Suppressor macrophage (primary cell): ENCODE measurements at places on chromosomes 5 and 9.

DNA sequence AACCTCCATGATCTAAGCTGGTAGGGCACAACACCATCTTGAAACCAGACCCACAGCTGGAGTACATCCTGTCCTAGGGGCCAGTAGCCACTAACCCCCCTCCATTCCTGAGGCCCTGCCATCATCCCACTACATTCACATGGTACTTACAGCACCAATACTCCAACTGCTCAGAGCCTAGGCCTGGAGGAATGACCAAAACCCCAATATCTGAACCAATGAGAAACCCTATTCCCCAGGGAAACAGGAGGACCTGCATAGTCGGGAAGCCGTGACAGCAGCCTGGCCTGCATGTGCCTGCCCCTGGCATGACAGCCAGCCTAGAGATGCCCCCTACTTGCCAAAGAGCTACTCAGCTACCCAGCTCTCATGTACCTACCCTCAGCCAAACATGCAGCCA lies 65.4 kb upstream of the DMRT1 start:
- DNase-seq: no peak

DNA sequence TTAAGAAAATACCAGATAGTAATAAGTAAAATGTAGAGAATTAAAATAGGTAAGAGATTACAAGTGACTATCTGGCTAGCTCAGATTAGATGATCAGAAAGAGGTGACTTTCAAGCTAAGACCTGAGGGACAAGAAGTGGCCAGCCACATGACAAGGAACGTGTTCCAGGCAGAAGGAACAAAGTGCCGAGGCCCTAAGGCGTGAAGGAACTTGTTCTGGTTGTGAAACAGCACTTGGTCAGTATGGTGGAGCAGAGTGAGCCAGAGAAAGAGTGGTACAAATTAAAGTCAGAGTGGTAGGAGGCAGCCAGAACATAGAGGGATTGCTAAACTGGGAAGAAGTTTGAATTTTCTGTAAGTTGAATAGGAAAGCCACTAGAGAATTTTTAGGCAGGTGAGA lies 73.6 kb downstream of the ADRB2 start:
- DNase-seq: no peak

- DNase-seq: no peak
Observed at GRCh38 chr5:119395080-119395836, 39.4 kb downstream of the TNFAIP8 start.

DNA sequence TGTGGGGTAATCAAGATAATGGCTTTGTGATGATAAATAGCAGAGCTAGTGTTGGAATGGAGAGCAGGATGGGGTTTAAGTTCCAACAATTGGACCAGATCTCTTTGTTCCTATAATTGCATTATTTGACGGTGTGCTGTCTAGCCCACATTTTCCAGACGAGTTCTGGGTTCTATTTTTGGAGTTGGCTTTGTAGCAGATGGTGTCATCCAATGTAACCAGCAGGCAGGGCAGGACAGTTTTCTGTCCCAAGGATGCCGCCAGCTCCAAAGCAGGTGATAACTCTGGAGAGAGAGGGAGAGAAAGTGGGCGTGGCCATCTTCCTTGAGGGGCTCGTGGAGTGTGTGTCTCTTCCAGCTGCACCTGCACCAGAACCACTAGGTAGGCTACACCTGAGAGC lies 251.3 kb downstream of the KIF4B start:
- DNase-seq: no peak

- DNase-seq: no peak
Observed at GRCh38 chr5:161311146-161311708, 235.3 kb downstream of the GABRB2 start.

- DNase-seq: no peak
Observed at GRCh38 chr9:92962303-92962649, 15.0 kb downstream of the FGD3 start.

DNA sequence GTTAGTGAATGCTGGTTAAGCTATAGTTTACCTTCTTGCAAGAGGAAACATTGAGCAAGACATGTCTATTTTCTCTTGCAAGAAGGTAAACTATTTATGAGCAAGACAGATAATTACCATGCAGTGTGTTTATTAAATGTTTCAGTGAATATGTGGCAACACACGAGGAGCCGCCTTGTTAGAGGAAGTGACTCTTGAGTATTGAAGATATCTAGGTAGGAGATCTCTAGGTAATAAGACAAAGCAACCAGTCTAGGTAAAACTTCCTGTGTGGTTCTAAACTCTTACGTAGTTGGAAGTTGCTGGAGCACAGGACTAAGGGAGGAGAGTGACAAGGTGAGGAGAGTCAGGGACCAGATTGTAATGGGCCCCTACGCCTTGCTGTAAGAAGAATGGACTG lies 16.8 kb downstream of the SKP2 start:
- DNase-seq: no peak

- DNase-seq: no peak
Observed at GRCh38 chr9:127724012-127724411, 8.1 kb downstream of the TTC16 start.
